ENCODE measurements at places on chromosomes 16 and 17.
A peak's percentile ranks its signal among the peaks of the same experiment; 100 is the strongest.

- no peak for DNase-seq
These were observed 1265.1 kb downstream of the CDH8 start for GRCh38 chr16:60771138-60771537.

- no peak for DNase-seq
These were observed 205.9 kb downstream of the SLC39A11 start for GRCh38 chr17:72886622-72887021.

DNA sequence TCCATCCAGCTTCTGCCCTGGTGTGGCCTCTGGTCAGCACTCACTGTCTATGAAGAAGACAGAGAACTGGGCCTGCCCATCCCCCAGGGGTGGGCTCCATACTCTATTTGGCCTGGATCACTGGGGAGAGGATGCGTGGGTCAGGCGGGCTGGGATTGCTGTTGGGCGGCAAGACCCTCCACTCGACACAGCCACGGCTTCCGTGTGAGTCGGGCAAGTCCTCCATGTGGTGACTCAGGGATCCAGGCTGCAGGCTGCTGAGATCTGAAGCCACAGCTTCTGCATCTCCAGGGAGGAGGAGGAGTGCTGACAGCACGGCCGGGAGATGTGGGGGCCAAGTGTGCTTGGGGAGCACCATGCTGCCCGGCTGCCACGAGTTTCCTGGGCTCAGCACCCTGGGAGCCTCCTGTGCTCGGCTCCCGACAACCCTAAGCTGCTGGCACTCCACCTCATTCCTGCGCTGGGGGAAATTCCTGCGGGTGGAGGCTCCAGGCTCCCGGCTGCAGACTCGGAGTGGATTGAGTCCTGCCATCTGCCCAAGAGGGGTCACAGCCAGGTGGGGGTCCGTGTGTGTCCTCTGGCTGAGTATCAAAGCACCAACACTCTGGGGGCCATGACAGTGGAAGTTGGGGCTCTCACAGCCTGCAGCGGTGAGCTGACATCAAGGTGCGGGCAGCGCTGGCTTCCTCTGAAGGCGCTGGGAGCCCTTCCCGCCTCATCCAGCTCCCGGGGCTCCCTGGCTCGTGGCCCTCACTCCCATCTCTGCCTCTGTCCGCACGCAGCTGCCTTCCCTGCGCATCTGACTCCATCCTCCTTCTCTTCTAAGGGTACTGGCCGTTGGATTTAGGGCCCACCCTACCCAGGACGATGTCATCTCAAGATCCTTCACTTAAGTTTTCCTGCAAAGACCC is 24.4 kb upstream of the CBFA2T3 start:
- DNase-seq: no peak

DNA sequence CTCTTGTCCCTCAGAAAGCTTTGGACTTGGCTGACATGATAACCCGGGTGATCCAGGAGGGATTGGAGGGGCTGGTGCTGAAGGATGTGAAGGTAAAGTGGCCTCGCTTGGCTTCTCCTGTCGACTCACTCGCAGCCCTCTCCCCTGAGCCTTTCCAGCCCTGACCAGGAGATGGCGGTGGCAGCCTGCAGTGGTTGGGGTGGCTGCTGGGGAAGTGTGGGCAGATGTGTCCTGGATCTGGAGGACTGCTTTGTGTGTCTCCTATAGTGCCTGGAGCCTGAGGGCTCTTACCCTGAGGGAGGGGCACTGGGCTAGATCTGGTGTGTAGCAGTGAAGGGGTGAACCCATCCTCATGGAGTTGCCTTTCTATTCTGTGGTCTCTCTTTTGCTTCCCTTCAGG is 17.9 kb downstream of the LIG3 start:
- peak; percentile 84 for DNase-seq

DNA sequence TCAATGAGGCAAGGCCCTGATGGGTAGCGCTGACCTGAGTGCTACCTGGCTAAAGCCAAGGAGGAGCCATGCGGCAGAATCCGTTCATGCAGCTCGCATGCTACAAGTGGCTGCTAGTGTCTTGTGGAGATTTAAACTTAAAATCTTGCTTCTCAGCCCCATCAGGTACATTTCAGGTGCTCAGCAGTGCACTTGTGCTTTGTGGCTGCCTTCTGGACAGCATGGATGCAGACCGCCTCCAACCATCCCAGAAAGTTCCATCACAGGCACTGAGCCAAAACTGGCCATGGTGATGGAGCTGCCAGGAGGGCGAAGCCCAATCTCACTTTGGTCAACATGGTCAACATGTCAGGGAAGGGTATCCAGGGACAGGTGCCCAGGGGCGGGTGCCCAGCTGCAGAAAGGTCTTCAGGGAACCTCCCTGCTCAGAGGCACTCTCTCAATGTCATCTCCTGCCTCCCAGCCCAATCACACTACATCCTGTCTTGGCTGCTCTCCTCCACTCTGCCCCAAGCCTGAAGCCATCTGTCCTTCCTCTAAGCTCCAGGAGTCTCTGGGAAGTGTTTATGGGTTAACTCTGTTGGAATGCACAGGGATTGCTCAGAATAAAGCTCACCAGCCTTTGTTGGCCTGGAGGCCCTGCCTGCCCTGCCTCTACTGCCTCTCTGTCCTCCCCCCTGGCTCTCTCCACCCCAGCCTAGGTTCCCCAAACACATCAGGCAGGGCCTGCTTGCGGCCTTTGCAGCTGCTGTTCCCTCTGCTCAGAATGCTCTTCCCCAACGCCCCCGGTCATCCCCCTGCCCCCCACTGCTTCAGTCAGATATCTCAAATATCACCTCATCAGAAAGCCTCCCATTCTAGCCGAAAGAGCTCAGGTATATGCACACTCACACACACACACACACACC is 18.3 kb upstream of the TNFRSF13B start:
- no peak for DNase-seq

- DNase-seq: no peak
These were observed 137.5 kb downstream of the SDK2 start for GRCh38 chr17:73506470-73507435.

- DNase-seq: no peak
These were observed 54.0 kb downstream of the ERN1 start for GRCh38 chr17:64075913-64076312.

DNA sequence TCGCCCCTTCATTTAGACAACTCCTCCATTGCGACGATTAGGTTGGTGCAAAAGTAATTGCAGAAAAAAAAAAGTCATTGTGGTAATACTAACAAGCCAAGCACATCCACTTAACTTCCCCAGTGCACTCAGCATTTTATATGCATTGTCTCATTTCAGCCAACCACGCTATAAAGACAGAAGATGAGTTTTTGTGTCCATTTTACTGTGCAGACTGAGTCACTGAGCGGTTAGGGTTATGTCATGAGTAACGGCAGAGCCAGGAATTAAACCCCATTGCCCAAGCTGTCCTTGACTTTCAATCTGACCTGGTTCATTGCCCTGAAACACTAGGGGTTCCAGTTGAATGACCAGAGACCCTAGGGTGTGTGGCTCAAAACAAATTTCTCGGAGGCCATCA is 218.7 kb downstream of the XYLT1 start:
- no peak for DNase-seq

Measured in activated CD4-positive, alpha-beta T cell treated with anti-CD3 and anti-CD28 coated beads, Interleukin-2, amount 10 ng/mL, durations not matched to agents 7 days and 5 days (primary cell).